NCI-H446 treated with DMSO at 0.1 percent for 48 hours (cell line): ENCODE measurements at places on chromosomes 2 and 18.

- no peak for DNase-seq
Measured at GRCh38 chr2:130351711-130352110, 4.1 kb upstream of the PTPN18 start.

DNA sequence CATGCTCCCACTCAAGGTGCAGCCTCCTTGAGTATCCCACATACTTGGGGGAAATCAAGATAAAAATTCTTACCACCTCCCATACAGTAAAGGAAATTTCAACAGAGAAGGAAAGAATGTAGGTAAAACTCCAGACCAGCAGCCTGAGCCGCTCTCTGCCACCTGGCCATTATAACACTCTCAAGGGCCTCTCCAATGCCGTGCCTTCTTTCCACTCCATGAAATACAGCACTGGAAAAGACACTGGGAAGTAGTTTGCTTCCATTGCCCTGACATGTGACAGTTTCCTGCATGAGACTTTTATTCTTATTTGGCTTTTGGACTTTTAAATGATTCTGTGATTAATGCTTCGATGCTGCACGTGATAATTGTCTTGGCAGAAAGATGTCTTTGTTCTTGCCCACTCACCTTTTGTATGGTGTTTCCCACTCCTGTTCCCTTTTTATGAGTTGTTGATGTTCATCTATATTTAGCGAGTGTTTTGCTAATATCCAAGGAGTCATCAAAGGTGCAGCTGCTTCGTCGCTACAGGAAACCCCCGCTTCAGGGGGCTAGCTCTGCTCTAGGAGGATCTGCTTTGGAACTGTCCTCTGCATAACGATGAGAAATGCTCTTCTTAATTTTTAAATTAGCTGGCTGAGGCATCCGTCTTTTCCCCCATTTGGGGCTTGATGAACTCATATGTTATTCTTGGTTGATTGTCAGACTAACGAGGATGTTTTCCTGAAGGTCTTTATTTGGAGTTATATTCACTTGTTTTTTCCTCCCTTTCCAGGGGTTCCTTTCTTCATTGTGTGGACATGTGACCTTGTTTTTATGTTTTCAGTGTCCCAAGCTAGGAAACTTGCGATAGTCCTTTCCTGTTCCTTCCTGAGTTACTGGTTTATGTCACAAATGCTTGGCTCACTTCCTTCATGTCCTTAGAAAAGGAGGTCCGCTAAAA, 179.4 kb downstream of the TXNL1 start:
- DNase-seq: no peak

- no peak for DNase-seq
Measured at GRCh38 chr2:161170958-161171932, 11.0 kb downstream of the TANK start.

DNA sequence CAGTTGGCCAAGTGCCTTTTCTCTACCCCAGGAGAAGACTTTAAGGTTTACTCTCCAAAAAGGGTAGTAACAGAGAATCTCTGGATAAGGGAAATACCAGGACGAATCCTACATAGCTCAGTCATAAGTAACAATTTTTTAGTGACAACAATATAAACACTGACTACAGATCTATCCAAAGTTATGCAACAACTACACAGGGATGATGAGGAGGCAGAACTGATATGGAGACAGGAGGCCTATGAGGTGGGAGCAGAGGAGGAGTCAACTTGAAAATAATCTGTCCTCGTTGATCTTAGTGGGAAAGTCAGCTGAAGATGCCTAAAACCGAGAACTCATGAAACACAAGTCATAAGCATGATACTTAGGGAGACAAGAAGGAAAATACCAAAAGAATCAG, 40.2 kb downstream of the SLC35F5 start:
- no peak for DNase-seq

DNA sequence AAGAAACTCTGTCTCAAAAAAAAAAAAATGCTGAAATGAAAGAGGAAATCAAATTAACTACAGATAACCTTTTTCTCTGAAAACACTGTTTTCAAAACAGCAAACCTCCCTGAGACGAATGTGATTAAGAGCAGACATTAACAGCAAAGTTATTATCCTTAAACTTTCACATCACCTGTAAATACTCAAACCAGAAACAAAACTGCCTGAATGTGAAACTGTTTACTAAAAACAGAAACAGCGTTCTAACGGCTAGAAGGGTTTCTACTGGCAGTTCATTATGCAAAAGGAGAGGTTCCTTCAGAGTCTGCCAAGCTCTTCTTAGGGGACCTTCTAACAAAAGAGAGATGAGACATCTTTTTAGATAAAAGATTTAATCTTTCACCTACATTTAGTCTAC, 45.9 kb downstream of the PNO1 start:
- no peak for DNase-seq

- DNase-seq: no peak
Measured at GRCh38 chr2:85905187-85905666, 16.4 kb upstream of the ST3GAL5 start.

- DNase-seq: no peak
Measured at GRCh38 chr2:120642646-120643045, 93.0 kb upstream of the GLI2 start.

- DNase-seq: no peak
Measured at GRCh38 chr2:25964891-25965290, 17.4 kb downstream of the KIF3C start.

DNA sequence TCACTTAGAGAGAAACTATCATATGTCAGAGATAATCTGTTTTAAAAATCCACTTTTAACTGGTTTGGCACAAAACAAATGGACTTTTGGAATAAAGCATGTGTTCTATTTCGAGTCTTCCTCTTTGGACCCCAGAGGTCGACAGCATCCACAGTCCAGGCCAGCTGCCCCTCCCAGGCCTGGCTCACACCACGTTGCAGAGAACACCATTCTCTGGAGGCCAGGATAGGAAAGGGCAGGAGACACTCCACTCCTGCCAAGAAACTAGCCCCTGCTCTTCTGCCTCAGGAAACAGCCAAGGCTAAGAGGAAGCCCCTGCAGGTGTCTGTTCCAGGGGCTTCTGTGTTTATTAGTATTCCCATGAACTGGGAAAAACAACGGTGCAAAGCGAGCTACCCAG, 456.6 kb upstream of the ID2 start:
- no peak for DNase-seq

- no peak for DNase-seq
Measured at GRCh38 chr2:88058191-88058590, 2.6 kb upstream of the KRCC1 start.

DNA sequence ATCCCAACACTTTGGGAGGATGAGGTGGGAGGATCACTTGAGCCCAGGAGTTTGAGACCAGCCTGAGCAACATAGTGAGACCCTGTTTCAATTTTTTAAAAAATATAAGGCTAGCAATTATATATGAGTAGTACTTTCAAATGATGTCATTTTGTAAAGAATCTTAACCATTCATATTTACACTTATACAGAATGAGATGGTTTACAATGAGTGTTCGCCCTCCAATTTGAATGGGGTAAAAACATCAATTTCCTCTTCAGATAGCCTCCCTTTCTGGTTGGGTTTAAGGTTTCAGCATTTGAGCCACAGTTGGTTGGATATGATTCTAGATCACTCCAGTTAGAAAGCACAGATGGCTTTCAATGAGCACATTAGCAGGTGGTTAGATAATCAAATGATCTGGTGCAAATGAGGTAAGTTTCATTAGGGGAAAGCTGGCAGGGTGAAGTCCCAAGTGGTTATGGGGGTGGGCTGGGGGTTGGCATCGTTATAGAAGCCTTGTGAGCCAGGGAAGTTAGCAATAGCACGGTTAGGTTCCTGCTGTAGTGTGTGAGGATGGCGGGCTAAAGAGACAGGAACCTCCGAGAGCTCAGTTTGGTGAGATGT, 63.9 kb downstream of the TRPM8 start:
- peak; percentile 86 for DNase-seq

GRCh38 chr2:29129586-29130281, 14.5 kb downstream of the CLIP4 start:
- DNase-seq: no peak

- DNase-seq: no peak
Measured at GRCh38 chr18:22420652-22421051, 2.9 kb upstream of the CTAGE1 start.

DNA sequence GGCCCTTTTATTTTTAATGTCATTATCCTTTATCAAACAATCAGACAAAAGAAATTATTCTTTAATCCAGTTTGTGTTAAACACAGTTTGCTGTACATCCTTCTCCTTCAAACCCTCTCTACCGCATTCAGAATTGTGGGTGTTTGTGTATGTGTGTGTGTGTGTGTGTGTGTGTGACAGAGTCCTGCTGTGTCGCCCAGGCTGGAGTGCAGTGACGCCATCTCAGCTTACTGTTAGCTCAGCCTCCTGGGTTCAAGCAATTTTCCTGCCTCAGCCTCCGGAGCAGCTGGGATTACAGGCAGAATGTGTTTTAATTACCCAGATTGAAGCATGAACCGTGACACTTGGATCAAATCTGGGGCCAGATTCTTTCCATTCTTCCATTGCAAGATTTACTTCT, 723.7 kb downstream of the DCDC2C start:
- DNase-seq: no peak

- no peak for DNase-seq
Measured at GRCh38 chr2:27849558-27850205, 40.5 kb downstream of the RBKS start.

- DNase-seq: no peak
Measured at GRCh38 chr2:61900281-61900680, 5.2 kb upstream of the COMMD1 start.
